ENCODE measurements at places on chromosomes 13 and 19.

DNA sequence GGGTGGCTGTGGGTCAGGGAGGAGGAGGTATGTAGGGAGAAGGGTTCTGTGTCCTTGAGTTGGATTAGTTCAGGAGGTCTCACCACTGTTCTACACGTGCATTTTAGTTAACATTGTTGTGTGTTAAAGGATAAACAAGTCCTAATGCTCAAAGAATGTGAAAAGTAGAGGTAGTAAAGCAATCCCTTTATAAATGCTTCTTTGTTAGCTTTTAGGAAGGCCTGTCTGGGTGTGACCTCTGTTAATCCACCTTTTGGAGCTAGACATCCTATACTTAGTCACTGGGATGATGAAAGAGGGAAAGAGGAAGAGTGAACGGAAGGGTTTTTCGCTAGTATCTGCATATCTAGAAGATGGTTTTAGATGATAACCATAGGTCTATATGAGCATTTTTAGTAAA, 42.2 kb upstream of the FLT1 start:
- DNase-seq = no peak

DNA sequence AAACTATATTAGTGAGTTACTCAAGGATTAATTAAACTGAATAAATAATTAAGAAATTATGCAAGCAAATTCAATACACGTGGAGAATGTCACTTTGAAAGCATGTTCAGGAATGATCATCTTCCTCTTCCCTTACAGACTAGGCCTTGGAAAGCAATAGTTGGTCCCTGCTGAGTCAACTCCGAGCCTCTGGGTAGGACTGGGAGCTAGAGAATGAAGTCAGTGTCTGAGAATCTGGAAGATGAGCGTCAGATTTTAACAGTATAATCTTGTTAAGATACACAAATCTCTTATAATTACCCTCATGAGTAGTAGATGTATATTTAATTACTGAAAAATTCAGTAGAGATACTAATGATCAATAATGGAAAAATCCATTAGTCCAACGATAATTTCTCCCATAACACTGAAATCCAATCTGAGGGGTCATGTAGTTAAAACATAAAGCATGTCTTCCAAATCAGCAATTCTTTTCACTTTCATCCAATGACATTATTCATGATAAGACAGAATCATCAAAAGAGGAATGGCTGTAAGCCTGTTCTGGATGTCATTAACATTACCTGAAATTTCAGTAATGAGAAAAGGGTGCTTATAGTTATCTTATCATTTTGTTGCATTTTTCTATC, 423.0 kb downstream of the DCT start:
- no peak for DNase-seq

- no peak for DNase-seq
Measured at GRCh38 chr19:3045885-3046697, 16.2 kb downstream of the TLE5 start.

DNA sequence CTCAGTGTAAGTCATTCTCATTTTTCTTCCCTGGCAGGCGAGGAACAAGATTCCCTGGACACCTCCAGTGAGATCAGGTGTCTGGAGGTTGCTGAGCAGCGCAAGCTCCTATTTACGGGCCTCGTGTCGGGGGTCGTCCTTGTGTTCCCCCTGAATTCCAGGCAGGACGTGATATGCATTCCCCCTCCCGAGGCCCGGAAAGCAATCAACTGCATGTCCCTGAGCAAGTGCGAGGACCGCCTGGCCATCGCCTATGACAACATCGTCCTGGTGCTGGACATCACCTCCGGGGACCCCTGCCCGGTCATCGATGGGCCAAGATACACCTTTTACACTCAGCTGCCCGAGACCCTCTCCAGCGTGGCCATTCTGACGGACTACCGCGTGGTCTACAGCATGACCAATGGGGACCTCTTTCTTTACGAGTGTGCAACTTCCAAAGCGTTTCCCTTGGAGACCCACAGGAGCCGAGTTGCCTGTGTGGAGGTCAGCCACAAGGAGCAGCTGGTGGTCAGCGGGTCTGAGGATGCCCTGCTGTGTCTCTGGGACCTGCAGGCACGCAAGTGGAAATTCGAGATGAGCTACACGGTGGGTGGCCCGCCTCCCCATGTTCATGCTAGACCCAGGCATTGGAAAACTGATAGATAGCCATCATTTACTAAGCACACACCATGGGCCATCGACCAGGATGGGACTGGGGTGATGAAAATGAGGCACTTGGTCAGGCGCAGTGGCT, 21.5 kb upstream of the SIN3B start:
- no peak for DNase-seq

GRCh38 chr19:19657397-19657783, 6.1 kb downstream of the ATP13A1 start:
- DNase-seq = no peak

GRCh38 chr13:110113284-110113764, 193.6 kb downstream of the COL4A1 start:
- peak; percentile 85 for DNase-seq

- peak; percentile 32 for DNase-seq
Measured at GRCh38 chr19:2550431-2551171, 74.7 kb downstream of the GADD45B start.

- no peak for DNase-seq
Measured at GRCh38 chr13:64078025-64078424, 2662.4 kb upstream of the PCDH20 start.

GRCh38 chr19:16370641-16371391, 46.2 kb downstream of the KLF2 start:
- DNase-seq = no peak

DNA sequence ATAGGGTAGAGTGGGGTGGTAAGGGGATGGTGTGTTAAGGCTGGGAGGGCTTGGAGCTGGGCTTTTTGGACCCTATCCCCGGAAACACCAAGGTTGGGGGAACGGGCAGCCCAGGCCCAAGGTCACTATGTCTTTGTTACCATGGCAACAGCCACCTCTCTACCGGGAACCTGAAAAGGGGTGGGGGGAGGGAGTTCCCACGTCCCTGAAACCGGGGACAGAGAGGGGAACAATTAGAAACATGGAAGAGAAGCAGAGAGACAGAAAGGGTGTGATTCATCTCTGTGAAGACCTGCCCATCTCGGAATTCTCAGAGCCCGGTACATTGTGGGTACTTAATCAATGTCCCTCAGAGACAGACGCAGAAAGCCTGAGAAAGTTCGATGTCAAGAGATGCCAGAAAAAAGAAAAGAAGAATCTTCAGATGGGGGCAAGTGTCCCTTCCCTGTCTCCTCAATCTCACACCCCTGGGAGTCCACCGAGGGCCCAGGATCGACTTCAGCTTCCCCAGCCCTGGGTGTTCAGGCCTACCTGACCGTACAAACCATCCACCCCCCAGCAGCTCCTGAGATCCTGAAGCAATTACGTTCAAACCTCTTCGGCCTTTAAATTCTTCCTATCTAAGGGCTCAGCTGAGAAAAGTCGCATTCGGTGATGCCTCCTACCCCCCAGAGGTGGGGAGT, 6.8 kb upstream of the LRFN1 start:
- DNase-seq = no peak

- no peak for DNase-seq
Measured at GRCh38 chr13:51811046-51811445, 7.1 kb upstream of the DHRS12 start.

DNA sequence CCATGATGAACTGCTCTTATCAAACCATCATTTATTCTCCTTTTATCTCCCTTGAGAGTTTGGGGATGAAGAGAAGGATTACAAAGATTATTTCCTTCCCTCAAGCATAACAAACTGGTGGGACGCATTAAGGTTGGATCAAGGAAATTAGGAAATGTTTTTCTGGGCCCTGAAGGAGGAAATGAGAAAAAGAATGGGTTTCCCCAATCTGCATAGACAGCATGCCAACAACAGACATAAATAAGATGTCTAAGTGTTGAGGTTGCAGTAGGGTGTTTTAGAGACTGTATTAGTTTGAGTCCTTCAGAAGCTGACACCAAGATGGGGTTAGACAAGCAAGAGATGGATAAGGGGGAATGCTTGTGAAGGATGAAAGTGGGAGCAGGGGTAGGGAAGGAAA, 7.3 kb downstream of the EPSTI1 start:
- no peak for DNase-seq
